ENCODE measurements at places on chromosomes 3 and 15.

DNA sequence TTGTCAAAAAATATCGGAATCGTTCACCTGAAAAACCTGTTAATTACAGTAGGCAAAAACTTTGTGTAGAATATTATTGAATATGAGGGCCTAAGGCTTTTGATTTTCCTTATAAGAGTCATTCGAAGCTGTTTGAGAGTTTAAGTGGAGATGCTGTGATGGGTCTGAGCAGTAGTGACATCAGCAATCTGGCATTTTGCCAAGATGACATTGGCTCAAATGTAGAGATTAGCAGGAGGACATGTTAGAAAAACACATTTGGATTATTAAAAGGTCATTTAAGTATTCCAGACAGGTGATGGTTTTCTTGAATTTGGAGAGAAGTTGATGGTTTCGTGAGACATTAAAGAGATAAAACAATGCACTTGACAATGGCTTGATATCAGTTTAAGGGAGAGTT, 12.9 kb downstream of the OR5AC2 start:
- no peak for DNase-seq
- no peaks in the 10 kb centered on the region for H3K36me3 ChIP-seq
- no peaks in the 10 kb centered on the region for H3K4me1 ChIP-seq
- H3K27ac ChIP-seq: no peak overlapping the region
- no peaks in the 10 kb centered on the region for H3K27me3 ChIP-seq

- no peak overlapping the region for H3K4me3 ChIP-seq
Observed at GRCh38 chr15:42155546-42156242, 742 bp downstream of the PLA2G4F start.

DNA sequence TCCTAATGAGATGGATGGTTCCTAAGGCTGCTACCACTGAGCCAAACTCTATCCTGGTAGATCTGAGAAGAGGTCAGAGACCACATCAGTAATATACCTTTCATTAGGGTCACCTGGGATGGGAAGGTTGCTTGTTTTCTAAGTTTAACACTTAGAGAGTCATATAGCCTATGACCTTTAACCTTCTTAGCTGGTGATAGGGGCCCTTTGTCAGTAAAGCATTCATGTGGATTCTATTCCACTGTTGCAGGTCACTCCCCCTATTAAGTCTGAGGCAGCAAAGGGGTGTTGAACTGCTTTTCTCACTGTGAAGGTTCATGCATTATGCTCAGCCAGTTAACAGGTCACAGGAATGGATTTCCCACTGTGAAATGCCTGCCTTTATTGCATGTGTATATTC, 6.1 kb upstream of the ZNF609 start:
- peaks cover 7% of the 10 kb centered on the region for H3K36me3 ChIP-seq
- DNase-seq: no peak

DNA sequence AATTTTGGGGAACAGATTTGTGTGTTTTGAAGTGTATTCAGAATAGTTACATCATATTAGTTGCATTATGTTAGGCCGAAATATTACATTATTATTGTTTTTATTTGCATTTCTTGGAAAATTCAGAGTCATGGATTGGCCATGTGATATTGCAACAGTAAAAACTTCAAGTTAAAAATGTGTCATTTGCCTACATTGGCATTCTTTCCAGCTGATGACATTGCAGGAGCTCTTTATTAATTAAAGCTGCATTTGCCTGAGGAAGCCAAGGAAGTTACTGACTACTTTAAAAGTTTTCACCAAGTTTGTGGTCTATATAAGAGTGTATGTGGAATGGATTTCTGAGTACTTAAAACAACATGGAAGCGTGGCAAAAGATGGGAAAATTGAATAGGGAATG, 726.4 kb upstream of the SGO1 start:
- DNase-seq: no peak
- no peaks in the 10 kb centered on the region for H3K4me1 ChIP-seq
- no peak overlapping the region for H3K4me3 ChIP-seq

- no peaks in the 10 kb centered on the region for H3K36me3 ChIP-seq
- no peak overlapping the region for H3K27ac ChIP-seq
- H3K4me1 ChIP-seq: no peaks in the 10 kb centered on the region
- no peak for DNase-seq
- H3K4me3 ChIP-seq: no peak overlapping the region
Observed at GRCh38 chr15:72961346-72961745, 90.9 kb upstream of the NEO1 start.
